Frontal cortex (tissue), 4 donors: ENCODE measurements at places on chromosomes 5 and 9. TPM values are rescaled to one million over a fixed set of nuclear protein-coding genes. Genes with fewer than 3 reads are reported as not detected.

Gene BBLN
- total RNA-seq, result 55.4 TPM

Gene CBY3
- total RNA-seq, result not detected

Gene IFNB1
- total RNA-seq, result not detected

Gene LURAP1L
- total RNA-seq, result 1.6 TPM

Gene ODF2
- 17.1 TPM for total RNA-seq

Gene PCDH1
- total RNA-seq, result 41.2 TPM

Gene CDC20B
- not detected for total RNA-seq

Gene LRRC19
- total RNA-seq, result not detected

Gene FLT4
- 1.6 TPM for total RNA-seq
